NK-92 treated with Interleukin-12 subunit alpha and Interleukin-12 subunit beta, amount 100 ng/mL, for 24 hours (cell line): ENCODE measurements at places on chromosomes 12 and 14.

GRCh38 chr12:5963515-5963914 is 18.5 kb upstream of the ANO2 start:
- DNase-seq: no peak

- peak; percentile 13 for DNase-seq
Measured at GRCh38 chr14:70416725-70417349, at the start of gene SYNJ2BP. Gene SYNJ2BP, minus strand, starts transcription at chr14:70417090. Its CDS starts 127 bp downstream, at chr14:70416963.

DNA sequence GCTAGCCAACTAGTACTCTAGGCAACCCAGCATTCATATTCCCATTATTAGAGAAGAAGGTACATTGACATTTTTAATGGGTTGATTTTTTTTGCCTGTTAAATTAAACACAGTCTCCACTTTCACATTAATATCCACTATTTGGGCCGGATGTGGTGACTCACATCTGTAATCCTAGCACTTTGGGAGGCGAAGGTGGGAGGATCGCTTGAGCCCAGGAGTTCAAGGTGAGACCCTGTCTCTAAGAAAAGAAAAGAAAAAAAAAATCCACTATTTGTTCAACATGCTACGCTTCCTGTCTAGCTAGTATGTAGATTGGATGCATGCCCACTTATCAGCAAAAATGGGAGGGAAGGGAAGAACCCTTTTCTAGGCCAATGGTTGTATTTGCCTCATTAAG is 7.1 kb upstream of the CRADD start:
- DNase-seq: no peak

DNA sequence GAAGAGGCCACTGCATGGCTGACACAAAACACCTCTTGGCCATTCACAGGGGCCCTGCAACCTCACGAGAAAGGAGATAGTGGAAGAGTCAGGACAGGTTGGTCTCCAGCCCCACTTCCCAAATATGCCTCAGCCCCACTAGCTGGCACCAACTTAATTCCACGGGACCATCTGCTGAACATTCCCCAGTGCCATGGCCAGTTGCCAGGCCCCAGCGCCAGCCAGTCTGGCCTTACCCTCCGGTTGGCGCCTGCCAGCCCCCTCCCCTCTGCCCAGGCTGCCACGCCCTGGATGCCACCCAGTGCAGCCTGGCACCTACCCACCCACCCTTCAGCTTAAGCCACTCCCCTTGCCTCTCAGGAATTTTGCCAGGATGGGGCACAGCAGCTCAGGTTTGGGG is 21.2 kb upstream of the HSPB8 start:
- DNase-seq: no peak

GRCh38 chr14:64080452-64080851 is 213.7 kb downstream of the ESR2 start:
- no peak for DNase-seq

DNA sequence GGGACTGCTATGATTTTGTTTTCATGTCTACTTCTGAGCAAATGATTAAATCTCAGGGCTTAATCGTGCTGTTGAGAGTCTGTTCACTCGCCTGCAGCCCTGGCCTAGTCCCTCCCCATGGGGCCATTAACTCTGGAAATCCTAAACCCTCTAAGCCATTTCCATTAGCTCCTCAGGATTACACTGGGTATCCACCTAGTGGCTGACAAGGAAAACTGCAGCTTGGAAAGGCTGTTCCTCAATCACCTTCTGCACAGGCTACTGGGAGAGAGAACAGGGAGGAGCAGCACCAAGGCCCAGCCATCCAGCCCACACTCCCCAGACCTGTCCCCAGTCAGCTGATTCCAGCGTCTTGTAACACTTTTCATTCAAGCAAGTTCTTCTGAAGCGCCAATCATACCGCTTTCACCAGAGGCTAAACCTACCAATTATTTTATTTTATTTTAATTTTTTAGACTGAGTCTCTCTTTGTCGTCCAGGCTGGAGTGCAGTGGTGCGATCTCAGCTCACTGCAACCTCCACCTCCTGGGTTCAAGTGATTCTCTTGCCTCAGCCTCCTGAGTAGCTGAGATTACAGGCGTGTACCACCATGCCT is 48.7 kb downstream of the NEUROD4 start:
- no peak for DNase-seq

DNA sequence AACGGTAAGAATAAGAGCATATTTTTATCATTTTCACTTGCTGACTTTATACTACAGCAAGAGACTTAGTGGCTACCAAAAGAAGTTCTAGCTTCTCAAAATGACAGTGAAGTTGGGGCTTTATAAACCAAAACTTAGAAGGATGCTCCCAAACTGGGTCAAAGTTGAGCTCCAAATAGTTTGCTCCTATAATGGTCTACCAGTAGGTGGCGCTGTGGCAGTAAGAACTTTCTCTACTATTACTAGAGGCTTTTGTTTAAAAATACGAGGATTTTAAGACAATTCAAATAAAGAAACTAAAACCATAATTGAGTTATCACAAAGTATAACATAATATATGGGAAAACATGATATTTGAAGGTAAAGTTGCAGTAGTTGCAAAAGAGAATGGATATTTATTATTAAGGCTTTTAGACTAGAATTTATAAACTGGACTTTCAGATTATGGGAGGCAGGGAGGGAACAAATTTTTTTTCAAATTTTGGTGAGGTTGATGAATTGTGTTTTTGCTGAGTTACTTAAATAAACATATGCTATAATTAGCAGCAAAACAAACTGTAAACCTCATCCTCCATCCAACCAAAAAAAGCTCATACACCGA is 75.0 kb downstream of the TGFB3 start:
- DNase-seq: peak; percentile 26

DNA sequence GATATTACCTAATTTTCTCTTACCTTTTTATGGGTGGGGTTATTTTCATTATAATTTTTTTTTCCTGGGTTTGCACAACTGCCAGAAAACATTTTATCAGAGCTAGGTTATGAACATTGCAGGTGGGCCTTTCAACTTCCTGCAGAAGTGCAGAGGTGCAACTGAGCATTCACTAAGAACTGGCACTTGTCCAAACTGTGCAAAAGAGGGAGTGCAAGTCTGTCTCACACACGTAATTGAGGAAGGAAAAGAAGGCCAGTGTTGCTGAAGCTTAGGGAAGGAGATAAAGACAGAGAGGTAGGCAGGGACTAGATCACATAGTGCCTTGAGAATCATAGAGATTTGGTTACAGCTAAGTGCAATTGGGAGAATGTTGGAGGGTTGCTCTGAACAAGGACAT is 14.1 kb upstream of the AMN1 start:
- no peak for DNase-seq

GRCh38 chr12:93050026-93050747 is 121.1 kb upstream of the EEA1 start:
- no peak for DNase-seq

- DNase-seq: no peak
Measured at GRCh38 chr14:74395094-74395493, 30.9 kb downstream of the SYNDIG1L start.

- no peak for DNase-seq
Measured at GRCh38 chr14:24259282-24260025, 3.5 kb downstream of the TGM1 start.

GRCh38 chr12:105539735-105540134 is 209.2 kb downstream of the C12orf75 start:
- no peak for DNase-seq

DNA sequence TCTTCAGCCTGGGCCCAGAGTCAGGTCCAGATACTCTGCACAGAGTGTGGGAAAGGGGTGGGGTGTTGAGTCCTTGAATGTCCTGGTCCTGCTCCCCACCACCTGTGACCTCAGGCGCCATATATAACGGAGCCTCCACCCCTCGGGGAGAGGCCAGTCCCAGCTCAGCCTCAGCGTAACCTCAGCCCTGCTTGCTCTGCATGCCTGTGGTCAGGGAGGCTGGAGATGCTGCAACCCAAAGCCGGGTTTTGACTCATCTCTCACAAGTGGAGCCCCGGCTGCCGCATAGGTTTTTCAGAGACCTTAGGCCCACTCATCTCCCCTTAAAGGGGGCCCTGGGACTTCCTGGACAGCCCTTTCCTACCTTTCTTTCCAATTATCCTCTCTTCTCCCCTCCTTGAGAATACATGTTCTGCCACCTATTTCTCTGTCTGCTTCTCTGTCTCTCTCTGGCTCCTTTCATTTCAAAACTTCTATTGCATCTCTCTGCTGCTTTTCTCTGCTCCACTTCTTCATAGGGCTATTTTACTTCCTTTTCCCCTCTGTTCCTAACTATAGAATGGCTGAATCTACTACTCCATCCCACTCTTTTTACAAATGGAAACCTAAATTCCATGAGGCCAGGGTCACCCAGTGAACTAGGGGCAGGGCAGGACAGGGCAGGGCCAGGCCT is 1.2 kb downstream of the ITGB7 start:
- peak; percentile 70 for DNase-seq

DNA sequence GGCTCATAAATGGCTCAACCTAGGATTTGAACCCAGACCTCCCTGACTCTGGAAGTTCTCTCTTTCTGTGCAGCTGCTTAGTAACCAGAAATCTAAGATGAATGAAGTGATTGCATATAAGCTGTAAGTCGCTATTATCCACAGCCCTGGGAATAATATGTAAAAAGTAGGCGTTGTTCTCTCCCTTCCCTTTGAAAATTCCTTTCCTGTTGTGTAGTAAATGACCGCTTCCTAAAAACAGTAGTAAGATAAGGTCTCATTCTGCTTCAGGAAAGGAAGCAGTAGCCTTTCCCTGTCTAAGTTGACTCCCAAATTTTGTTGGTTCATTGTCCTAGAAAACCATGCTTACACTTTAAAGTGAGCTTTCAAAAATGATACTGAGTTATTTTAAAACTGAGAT is 418.3 kb downstream of the EGLN3 start:
- DNase-seq: no peak

DNA sequence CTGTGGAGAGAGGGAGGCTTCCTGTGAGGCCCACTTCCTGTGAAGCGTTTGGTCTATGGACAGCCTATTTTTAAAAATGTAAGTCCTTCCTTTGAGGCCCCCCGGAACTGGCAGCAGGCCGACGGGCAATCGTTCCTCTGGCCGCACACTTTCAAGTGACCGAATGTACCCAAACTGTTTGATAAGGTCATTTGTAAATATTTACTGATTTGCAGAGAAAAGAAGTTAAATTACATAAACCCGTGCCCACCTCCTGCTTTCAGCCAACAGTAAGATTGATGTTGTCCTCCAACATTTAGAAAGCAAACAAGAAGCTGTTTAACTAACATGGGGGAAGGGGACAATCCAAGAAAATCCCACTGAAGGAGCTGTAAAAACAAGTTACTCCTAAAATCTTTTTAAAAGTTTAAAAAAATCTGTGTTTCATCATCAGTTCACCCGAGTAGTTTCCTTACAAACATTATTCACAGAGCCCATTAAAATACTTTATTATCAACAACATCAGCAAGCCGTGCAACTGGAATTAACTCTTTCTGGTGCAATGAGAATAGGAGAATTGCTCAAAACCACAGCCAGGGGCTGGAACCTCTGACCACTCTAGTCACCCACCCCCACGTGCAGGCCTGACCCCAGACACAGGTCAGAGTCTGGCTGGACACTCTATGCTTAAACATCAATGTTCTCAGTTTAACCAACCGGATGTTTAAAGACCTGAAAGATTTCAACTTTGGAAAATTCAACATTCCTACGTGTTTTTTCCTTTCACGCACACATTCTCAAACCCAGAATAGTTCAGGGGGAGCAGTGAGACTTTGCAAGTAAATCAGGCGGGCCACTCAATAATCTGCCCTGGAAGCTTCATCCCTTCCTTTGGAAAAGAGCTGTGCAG is 65.3 kb downstream of the FOXN3 start:
- DNase-seq: peak; percentile 19

GRCh38 chr14:60485057-60485597 is 736 bp downstream of the C14orf39 start:
- no peak for DNase-seq

GRCh38 chr12:41034686-41035085 is 153.4 kb upstream of the PDZRN4 start:
- no peak for DNase-seq

DNA sequence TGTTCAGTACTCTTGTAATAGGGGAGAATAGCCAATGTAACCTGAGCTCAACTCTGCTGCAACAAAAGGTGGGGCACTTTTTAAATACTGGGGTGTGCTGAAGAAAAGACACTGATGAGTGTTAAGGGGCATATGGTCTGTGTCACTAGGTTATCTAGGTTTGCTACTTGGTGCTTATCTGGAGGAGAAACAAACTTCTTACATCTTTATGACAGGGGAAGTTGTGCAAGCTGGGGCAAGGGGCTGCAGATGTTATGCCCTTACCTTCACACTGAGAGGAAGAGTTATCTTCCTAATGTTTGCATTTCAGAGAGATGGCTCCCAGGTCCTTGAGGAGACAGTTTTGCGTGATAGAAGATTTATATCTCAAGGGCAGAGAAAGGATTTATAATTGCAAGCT is 90.9 kb upstream of the PKP2 start:
- no peak for DNase-seq

GRCh38 chr12:56271031-56271430 is 4.3 kb downstream of the COQ10A start:
- DNase-seq: no peak

DNA sequence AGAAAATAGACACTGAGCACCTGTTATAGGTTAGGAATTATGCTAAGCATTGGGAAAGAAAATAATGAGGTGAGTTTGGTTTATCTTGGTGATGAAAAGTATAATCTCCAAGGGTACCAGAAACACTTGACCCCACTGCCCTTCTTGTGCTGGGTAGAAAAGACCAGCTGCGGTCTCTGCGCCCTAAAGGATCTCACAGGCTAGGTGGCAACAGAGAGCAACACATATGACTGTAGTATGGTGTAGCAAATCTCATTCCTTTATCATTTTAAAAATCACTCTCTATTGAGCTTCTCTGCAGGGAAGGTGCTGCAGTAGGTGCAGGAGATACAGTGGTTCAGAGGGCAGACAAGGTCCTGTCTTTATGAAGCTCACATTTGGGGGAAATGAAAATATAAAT is 26.1 kb downstream of the NRXN3 start:
- DNase-seq: no peak

- peak; percentile 3 for DNase-seq
Measured at GRCh38 chr12:63420206-63420644, 248.1 kb downstream of the DPY19L2 start.

GRCh38 chr12:70660620-70661219 is 23.5 kb upstream of the PTPRB start:
- no peak for DNase-seq

DNA sequence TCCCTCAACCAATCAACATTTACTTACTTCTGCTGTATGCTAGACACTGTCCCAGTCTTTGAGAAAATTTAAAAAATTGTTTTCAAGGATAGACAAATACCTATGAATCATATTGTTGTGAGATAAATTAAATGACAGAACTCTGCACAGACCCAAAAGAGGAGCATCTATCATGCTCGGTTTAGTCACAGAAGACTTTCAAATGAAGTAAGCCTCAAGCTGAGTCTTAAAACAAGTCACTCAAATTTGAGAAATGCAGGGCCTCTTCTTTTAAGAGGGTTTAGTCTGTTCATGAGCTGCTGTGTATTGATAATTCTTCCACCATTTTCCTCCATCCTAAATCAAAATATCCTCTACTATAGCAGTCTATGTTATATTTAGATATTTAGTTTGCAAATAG is 24.4 kb upstream of the COCH start:
- no peak for DNase-seq

GRCh38 chr12:104122298-104122697 is 15.7 kb downstream of the NFYB start:
- no peak for DNase-seq

DNA sequence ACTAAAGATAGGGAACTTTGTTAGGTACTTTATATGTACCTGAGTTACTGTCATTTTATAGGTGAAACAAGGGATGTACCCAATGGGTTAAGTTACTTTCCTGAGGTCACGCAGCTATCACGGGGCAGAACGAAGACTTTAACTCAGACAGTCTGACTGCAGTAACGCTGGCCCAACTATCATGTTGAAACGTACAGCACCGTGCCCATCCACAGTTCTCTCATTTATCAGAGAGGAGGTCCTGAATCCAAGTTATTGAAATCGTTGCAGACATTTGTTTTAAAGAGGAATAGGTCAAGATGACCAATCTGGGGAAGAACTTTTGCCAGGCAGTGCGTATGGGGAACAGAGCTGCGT is 587 bp upstream of the C12orf75 start:
- DNase-seq: no peak
